ENCODE measurements at places on chromosomes 6 and 20. TPM values are rescaled to one million over a fixed set of nuclear protein-coding genes. Genes with fewer than 3 reads are reported as not detected.
A peak's percentile ranks its signal among the peaks of the same experiment; 100 is the strongest.

- DNase-seq, result peak; percentile 57
Observed at GRCh38 chr20:1887321-1887720, 7.9 kb upstream of the SIRPA start.

GRCh38 chr6:105797286-105797979 is 288.7 kb upstream of the PRDM1 start:
- DNase-seq, result no peak

DNA sequence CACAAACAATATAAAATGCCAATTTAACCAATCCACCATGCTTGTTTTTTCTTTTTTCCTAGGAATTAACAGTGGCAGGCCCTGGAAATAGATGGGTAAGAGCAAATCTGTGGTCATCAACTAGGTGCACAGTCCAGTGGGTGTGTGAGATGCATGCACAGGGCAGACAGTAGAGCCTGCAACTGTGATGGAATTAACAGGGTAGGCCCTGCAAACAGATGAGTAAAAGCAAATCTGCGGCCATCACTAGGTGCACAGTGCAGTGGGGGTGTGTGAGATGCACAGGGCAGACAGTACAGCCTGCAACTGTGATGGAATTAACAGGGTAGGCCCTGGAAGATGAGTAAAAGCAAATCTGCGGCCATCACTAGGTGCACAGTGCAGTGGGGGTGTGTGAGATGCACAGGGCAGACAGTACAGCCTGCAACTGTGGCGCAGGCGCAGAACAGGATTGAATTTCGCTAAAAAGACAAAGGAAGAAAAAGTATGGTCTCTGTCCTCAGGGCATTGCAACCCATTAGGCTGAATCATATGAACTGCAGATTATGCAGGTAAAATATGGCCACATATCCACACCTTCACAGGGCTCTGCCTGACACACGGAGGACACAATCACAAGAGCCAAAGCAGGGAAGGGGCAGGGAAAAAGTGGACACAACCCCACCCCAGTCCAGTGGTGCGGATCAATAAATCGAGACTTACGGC is 41.0 kb upstream of the IPCEF1 start:
- no peak for DNase-seq

DNA sequence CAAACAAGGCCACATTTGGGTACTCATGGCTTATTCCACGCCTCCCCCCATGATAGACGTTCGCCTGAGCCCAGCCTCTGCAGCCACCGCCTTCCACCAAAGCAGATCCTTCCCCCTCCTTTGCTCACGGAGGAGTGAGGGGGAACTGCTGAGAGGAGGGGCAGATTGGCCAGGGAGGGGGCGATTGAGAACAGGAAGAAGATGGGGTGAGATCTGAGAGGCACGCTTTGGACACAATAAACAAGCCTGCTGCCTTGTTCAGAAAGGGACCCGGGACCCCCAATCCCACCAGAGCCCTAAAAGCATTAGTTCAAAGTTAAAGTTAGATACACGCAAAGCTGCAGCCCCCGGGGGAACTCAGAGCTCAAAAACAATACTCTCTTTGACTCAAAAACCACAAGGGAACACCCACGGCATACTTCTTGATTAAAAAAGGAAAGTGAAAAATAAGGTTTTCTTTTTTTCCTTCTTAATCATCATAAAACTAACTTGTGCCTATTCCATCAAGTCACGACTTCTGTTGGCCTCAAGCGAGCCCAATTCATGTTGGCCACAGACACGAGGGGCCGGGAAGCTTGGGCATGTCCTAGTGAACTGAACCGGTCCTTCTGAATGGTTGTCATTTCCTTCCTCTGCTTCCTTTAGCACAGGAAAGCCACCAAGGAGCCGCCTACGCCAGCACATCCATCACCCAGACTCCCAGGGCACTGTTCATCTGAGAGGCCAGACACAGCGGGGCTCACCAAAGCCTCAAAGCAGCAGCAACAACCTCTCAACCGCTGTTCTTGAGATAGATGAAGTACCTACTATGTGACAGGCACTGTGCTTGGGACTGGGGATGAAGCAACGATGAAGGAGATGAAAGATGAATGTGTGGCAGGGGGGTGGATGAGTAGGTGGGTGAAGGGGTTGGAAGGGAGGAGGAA is 44.7 kb downstream of the NFATC2 start:
- no peak for DNase-seq

DNA sequence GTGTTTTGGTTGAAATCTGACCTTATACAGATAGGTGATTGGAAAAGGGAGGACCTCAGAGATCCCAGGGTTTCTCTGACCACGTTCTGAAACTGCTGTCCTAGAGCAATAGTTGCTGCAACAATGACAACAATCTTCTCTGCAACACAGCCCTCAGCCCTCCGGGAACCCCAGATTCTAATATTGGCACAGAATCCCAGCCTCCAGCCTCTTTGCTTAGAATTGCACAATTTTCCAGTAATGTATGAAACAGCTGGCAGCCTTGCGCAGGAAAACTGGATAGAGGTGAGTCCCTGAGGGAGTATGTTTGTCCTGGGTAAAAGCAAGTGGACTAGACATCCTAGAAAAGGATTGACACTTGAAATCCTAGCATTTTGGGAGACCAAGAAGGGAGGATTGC is 30.4 kb upstream of the PNRC1 start:
- no peak for DNase-seq

DNA sequence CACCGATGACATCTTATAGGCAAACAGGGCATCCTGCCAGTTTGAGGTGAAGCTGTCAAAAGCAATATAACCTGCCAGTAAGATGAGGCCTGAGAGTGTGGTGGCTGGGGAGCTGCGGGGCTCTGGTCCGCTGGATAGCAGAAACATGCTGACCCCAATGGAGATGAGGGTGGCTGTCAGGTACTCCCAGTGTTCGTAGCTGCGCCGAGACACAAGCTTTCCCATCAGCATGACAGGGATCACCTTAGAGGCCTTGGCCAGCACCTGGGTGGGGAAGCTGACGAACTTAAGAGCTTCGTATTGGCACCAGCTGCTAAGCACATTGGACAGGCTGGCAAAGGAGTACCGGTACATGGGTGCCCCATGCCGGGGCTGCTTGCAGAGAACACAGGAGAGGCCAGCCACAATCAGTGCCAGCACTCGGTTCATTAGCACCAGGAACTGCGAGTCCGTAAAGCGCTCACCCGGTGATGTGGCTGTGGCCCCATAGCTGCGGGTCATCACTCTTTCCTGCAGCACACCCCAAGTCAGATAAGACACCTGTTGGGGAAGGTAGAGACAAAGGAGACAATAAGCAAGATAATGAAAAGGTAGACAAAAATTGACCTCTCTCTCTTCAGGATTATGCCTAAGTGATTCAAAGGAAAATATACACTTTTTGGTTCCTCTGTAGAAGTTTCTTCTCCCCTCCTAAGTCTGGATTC is 2.1 kb downstream of the SLC35B2 start:
- DNase-seq, result no peak

ARFGEF3 gene
- 24.3 TPM for total RNA-seq

TMEM217 gene
- total RNA-seq, result 0.96 TPM
